Mammary epithelial cell (primary cell): ENCODE measurements at places on chromosomes 7 and 10.

DNA sequence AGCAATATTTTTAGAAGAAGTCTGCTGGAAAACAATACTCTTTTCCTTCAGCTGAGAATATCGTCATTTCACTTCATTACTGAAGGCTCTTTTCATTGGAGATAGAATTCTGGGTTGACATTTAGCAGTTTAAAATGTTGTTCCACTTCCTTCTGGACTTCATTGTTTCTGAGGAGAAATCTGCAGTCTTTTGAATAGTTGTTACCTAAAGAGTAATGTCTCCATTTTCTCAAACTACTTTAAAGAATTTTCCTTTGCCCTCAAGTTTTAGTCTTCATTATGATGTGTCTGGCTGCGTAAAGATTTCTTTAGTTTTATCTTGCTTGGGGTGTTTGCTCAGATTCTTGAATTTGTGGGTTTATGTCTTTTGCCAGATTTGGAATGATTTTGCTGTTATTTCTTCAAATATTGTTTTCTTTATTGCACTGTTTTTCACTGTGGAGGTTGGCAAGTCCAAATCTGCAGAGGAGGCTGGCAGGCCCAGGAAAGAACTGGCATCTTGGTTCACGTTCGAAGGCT is 136.3 kb downstream of the DNAJB6 start:
- DNase-seq, result no peak

DNA sequence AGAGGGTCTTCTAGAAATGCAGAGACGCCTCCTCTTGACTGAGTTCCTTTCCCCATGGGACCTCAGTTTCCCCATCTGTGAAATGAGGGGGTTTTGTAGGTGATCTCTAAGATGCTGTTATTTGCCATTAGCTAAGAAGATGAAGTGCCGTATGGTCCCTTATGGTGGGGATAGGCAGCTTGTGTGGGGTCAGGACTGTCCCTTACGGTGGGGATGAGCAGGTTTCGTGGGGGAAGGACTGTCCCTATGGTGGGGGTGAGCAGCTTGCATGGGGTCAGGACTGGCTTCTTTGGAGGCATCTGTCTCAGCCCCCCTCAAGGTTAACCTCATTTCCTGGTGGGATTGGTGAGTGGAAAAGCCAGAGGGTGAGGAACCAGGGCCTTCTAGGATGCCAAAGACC is 148.3 kb upstream of the GPR26 start:
- no peak for DNase-seq

DNA sequence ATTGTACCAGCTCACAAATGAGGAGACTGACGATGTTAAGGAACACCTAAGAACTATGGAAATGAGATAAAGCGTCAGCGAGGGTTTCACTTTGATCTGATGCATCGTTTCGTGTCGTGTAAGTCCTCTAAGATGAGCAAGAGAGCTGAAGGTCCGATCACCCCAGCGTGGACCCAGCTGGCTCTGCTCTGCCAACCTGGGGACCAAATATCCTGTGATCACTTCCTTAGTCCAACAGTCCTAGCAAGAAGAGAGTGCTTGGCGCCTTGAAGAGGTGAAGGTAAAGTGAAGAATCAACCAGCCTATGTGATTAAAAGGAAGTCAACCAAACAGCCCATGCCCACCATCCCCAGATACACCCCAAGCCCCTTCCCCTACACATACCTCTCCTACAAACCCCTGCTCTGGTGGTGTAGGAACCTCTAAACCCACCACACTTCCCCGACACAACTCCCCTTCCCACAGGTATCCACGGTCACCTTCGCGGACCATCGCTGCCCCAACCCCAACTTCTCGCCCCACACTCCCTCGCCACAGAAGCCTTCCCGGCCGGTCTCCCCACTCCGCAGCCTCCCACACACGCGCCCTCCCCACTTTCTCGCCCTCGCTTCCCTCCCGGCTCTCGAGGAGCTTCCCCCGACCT is 722 bp downstream of the UPF2 start:
- peak; percentile 45 for DNase-seq

DNA sequence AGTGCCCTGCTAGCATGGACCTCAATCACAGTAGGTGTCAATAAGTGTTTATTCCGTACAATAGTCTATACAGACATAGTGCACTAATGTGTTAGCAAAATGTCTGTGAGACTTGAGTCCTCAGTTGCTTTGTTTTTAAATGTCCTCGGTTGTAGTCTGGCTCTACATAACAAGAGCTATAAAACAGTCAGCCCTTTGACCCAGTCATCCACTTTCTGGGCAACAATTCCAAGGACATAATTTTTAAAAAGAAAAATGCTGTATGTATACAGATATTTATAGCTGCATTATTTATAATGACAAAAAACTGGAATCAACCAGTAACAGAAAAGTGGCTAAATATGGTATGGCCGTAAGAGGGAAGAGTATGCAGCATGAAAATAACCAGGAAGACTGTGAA is 2.8 kb upstream of the PDLIM1 start:
- DNase-seq, result no peak

- no peak for DNase-seq
These were observed 375.1 kb upstream of the TEX47 start for GRCh38 chr7:89170628-89171027.
